Suppressor macrophage (primary cell): ENCODE measurements at places on chromosomes 4 and X.

DNA sequence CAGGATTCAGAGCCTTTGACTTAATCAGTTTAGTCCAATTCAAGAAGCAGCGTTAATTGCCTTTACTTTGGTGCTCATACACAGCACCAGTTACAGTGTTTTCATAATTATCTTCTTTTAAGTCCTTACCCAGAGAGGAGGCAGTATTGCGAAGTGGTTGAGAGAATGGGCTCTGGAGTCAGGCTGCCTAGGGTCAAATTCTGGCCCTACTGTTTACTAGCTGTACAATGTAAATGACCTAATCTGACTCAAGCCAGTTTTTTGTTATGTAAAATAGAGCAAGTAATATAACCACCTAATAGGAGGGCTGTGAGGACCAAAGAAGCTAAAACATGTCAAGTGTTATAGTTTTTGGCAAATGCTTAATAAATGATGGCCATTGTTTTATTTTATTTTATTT is 27.6 kb downstream of the WDR44 start:
- DNase-seq: no peak

GRCh38 chr4:16758255-16758654 is 140.2 kb downstream of the LDB2 start:
- no peak for DNase-seq

DNA sequence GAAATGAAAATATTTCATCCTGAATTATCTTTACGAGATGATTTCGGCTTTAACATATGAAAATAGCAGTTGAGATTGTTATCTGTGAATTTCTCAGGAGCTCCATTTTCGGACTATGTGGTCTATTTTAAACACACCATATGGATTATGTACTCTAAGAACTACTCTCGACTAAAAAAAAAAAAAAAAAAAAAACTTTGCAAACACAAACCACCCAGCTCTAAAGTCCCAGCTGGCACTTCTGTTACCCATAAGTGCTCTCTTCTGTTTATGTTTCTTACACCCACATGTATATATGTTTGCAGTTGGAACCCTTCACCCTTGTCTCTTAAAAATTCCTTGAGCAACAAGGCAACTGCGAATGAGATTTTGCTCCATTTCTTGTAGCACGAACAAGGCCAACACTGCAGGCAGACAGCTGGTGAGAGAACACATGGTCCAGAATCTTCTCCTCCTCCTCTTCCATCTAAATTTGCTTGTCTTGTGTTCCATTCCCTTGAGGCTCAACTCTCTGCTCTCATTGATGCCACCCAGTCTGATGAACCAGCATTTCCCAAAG is 172.7 kb upstream of the HCCS start:
- DNase-seq: no peak

- DNase-seq: no peak
Measured at GRCh38 chr4:112895811-112896608, 153.4 kb upstream of the ANK2 start.

GRCh38 chrX:97638621-97639020 is 754.9 kb downstream of the RPA4 start:
- DNase-seq: no peak

- no peak for DNase-seq
Measured at GRCh38 chr4:158777423-158778155, 8.8 kb downstream of the FNIP2 start.

GRCh38 chrX:129650183-129650689 is 4.5 kb downstream of the APLN start:
- no peak for DNase-seq

- no peak for DNase-seq
Measured at GRCh38 chr4:20354120-20354519, 102.4 kb downstream of the SLIT2 start.

DNA sequence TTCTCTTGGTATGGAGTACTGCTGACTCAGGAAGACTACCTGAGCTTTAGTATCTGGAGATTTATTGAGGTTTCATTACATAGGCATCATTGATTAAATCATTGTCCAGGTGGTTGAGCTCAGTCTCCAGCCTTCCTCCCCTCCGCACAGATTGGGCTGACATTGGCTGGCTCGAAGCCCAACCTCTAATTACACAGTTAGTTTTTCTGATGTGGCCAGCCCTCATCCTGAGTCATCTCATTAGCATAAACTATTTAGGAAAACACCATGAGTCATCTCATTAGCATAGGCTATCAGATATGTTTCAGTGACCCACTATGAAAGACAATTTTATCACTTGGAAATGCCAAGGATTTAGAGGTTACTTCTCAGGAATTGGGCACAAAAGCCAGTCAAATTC is 93.9 kb upstream of the ANKRD50 start:
- no peak for DNase-seq

DNA sequence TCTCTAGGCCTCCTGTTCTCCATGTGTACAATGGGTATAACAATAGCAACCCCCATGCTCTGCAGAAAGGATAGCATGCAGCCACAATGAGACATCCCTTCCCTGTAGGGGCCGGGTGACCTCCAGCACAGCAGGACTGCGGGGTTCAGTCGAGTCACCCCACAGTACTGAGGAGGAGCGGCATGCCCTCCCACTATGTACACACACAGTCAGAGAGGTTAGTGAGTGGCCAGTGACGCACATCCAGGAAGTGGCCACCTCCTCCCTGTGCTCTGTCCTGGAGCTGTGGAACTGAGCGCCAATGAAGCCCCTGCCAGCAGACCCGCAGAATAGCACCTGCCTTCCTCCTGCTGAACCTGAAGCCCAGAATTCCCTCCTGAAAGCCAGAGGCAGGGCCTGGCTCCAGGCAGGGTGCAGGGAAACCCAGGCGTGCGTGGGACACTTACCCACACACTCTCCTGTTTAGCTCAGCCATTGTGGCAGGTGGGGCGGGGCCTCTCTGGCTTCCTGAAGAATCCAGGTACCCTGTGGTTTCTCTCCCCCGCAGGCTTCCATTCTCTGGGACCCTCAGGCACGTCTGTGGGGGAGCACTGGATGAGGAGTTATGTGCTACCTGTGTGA is 50.0 kb downstream of the WFS1 start:
- no peak for DNase-seq

- no peak for DNase-seq
Measured at GRCh38 chrX:64580605-64581004, 185.4 kb upstream of the MTMR8 start.

DNA sequence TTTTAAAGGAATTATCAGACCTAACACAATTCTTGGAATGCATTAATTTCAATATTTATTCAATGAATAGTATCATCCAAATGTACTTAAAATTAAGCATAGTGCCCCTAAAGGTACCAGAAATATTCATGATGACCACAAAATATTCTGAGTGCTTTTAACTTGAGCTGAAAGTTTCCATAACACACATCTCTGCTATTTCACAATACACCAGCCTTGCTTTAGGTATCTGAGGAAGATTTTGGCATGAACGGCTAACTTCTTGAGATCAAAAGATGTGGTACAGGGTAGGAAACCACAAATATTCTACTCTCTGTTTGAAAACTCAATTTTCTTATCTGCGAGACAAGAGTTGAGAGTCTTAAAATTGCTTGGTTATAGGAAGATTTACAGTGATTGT is 538.3 kb upstream of the PCDH7 start:
- no peak for DNase-seq

GRCh38 chr4:35300996-35301774 is 943.1 kb downstream of the ARAP2 start:
- DNase-seq: no peak

DNA sequence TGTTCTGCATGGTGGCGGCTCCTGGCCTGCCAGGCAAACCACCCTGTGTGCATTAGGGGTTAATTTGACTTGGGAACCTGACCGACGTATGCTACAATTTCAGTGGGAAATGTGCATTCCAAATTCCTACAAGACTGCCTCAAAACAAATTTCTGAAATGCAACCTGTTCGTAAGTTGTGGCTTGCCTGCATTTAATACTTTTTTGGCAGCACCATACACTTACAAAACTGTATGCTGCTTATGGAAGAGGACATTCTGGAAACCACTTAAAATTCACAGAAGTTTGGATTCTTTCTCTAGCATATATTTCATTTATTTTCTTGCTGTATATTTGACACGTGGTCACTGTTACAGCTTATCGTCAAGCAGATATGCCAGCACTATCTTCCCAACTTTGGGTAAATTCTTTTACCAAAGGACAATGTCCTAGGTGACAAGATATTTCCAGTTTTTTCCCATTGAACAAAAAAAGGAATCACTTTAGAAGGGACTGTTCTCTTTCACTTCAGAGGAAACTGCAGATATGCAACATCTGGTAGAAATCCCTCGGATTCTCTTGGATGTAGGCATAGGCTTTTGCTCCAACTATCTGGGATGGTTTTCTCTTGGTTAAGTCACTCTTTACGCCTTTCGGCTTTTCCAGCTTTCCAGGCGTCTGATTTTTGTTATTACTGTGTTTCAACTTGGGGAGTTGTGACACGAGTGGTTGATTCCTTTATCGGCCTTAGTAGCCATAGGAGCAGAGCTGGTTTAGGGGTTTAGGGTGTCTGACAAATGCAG is 9.7 kb upstream of the TENM3 start:
- DNase-seq: no peak

GRCh38 chr4:11599064-11599463 is 170.4 kb upstream of the HS3ST1 start:
- DNase-seq: no peak

DNA sequence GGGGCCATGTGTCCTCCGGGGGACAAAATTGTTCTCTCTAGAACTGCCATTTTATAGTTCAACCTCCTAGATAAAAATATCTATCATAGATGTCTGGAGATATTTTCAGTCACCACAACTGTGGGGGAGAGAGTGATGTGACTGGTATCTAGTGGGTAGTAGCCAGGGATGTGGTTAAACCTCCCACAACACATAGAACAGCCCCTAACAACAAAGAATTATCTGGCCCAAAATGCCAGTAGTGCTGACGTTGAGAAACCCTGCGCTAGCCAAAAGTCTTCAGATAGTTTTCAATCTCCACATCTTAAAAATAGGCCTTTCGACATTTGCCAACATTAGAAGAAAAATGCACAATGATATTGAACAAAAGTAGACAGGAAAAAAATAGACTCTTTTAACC is 19.0 kb upstream of the SUPT20HL2 start:
- DNase-seq: no peak

GRCh38 chr4:81512757-81513501 is 41.2 kb upstream of the RASGEF1B start:
- no peak for DNase-seq

- no peak for DNase-seq
Measured at GRCh38 chr4:42923431-42923830, 30.9 kb downstream of the GRXCR1 start.

GRCh38 chrX:155967653-155968325 is 29.7 kb upstream of the IL9R start:
- DNase-seq: no peak

- DNase-seq: no peak
Measured at GRCh38 chrX:9676738-9677097, 88.9 kb downstream of the GPR143 start.

DNA sequence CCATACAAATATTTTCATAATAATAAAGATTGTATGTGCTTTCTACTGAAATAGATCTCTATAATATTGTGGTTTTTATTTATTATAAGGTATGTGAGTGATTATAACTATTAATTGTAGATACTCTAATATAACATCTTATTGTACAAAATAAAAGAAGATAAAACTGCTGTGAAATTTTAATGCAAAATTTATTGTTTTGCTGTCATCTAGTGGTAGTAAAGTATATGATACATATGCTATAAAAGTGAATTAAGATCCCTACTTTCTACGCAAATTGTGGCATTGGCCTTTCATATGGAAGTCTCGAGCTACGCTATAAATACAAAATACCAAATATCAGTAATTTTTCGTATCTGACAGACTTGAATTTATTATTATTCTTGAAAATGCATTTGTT is 19.3 kb downstream of the YIPF7 start:
- DNase-seq: no peak

DNA sequence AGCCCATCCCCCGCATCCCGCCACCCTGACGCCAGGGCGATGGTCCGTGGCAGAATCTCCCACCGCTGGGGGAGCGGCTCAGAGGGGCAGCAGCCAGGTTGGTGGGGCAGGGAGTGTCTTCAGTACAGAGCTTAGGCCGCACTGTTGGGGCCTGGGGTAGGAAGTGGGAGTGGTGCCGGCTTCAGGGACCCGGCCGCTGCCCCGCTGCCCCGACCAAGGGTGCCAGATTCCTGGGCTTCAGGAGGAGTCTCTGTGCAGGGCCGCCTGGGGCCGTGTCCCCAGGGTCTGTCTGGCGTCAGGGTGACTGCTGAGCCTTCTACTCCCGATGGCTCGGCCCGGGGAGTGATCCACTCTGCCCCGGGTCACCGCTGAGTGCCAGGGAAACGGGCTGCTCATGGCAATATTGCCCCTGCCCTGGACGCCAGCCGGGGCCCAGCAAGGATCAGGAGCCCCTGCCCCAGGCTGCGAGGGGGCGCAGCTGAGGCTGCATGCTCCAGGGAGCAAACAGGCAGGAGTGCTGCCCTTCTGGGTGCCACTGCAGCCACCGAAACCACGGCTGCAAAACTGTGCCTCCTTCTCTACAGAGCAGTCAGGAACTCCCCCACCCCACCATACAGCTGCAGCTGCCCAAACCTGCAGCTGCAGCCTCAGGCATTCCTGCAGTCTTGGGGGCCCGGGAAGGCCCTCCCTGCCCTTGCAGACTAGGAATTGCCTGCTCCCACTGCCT is 1206.1 kb downstream of the ARAP2 start:
- no peak for DNase-seq

- DNase-seq: no peak
Measured at GRCh38 chr4:14771504-14772175, 230.6 kb upstream of the CPEB2 start.
